ENCODE measurements at places on chromosomes 2 and 18. TPM values are rescaled to one million over a fixed set of nuclear protein-coding genes. Genes with fewer than 3 reads are reported as not detected.

GAREM2 gene
- 1.9 TPM for total RNA-seq

CYP27A1 gene
- total RNA-seq = 30.4 TPM

SCN3A gene
- total RNA-seq = not detected

CHRNA1 gene
- 4.1 TPM for total RNA-seq

RAB17 gene
- not detected for total RNA-seq

SGPP2 gene
- 0.48 TPM for total RNA-seq

KCNG2 gene
- total RNA-seq = 4.7 TPM

HOXD8 gene
- total RNA-seq = not detected

EFHD1 gene
- total RNA-seq = 2.2 TPM

EVX2 gene
- total RNA-seq = not detected

EGR4 gene
- total RNA-seq = not detected

All from epithelial cell of alveolus of lung (primary cell).